H1 (cell line): ENCODE measurements at places on chromosomes 3 and 15. TPM values are rescaled to one million over a fixed set of nuclear protein-coding genes. Genes with fewer than 3 reads are reported as not detected.

PLSCR2 gene
- not detected in 2 replicates for total RNA-seq

DAG1 gene
- 137 and 138 TPM in 2 replicates for total RNA-seq

TCF12 gene
- total RNA-seq, result 90.9 and 101 TPM in 2 replicates

TRA2B gene
- 267 and 274 TPM in 2 replicates for total RNA-seq

FBXO40 gene
- 0.06 TPM in 1 of 2 replicates, not detected in the other for total RNA-seq

ATP13A5 gene
- not detected in 2 replicates for total RNA-seq

C3orf49 gene
- not detected in 2 replicates for total RNA-seq

GHSR gene
- not detected in 2 replicates for total RNA-seq

MYO5A gene
- 24.7 and 27.9 TPM in 2 replicates for total RNA-seq

CCDC71 gene
- 26.7 and 27.6 TPM in 2 replicates for total RNA-seq

GOLGA8T gene
- total RNA-seq, result 1.0 and 1.5 TPM in 2 replicates

DNA sequence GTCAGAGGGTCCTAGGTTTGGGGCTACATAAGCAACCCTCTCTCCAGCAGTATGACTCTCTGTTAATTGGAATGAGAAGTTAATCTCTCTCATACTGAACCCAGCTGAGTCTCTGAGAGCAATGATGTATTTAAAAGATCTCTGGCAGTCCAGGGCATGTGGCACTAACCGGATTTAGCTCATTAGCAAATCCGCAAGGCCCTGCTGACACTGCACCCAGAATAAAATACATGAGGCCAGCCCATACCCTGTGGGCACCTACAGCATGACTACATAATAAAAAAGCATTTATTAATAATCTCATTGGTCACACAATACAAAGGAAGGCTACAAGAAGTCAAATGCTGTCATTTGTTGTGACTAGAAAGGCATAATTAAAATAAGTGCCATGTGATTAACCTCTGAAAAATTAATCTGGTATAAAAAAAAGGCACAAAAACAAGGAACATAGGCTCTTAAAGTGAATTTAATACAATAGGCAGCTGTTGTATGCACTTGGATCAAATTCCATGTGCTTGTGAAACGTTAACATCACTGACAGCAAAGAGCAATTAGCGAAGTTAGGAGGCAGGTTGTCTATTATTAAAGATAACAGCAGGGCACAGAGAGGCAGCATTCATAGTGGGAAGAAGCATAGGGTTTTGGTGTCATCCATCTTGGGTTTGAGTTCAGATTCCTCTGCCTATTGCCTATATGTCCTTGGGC, 381.2 kb downstream of the WDR72 start:
- DNase-seq, result no peak

GRCh38 chr15:25850154-25851111, 12.7 kb downstream of the ATP10A start:
- no peak for DNase-seq

DNA sequence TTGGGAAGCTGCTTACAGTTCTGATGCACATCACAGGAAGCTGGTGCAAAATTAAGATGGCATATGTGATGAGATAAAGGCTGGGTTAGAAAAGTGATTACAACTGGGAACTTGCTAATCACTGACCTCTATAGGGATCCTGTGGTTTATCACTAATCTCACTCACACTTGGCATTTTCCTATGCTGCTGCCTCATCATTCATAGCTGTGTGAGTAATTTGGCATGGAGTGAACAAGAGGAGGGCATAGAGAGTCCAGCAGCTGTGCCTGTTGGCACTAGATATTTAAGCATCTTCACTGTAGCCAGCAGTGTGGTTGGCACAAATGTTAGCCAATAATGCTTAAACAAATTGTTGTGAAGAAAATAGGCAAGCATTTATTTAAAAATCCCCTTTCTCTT, 217.7 kb upstream of the CGNL1 start:
- DNase-seq, result no peak

DNA sequence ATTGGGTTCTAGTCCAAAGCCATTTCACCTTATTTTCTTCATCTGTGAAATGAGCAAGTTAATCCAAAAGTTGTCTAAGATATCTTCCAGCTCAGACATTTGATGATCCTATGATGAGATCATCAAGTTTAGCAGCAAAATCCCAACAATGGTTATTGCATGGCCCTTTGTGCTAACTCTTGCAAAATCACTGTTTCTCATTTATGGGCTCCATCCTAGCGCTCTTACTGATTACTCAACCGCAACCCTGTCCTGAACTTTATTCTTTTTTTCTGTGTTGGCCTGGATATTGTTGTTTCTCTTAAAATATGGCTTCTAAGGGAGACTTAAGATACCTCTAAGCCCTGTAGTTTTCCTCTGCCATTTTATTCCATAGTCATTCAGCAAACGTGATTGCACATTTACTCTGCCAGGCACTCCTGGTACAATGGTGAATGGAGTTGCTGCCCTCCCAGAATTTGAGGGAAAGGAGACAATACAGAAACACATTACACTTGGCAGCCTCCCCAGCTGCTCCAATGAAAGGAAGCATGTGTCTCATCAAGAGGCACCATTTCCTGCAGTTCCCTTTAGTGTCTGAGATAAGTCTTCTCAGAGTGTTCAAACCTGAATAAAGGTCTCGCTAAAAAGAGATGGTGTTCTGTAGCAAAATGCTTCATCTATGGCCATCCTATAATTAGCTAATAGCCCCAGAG, 4.4 kb downstream of the GXYLT2 start:
- DNase-seq, result no peak

- DNase-seq, result no peak
Measured at GRCh38 chr3:155219106-155219505, 74.4 kb downstream of the STRIT1 start.

GRCh38 chr3:107664614-107665013, 141.9 kb downstream of the BBX start:
- no peak for DNase-seq

DNA sequence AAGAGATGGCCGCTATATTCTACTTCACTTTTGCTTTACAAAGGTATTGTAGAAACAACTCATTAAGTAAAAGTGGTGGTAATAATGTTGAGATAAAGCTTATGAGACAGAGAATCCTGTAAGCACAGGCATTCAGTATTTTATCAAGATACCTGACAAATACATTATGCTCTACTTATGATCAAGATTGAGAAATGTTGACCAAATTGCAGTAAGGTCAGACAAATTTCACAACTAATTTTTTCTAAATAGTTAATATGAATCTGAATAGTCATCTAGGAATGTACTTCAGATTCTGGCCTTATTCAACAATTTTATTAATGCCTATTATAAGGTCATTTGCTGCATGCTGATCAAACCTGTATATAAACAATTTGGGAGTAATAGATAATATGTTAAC, 95.1 kb upstream of the MBNL1 start:
- no peak for DNase-seq

DNA sequence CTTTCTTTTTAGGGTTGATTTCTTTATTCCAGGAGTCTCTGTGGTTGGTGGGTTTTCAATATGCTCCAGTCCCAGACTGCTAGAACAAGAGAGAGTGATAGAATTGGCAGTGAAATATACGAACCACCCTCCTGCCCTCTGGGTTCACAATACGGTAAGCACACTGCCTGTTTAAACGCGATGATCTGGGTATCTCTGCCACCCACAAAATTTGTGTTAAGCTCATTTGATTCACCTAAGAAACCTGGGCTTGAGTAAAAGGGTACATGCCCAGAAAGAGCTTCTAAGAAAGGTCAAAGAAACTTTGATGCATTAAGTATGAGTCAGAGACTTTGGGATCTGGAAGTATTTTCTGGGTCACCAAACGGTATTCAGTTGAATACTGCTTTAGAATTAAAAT, 29.8 kb downstream of the OXNAD1 start:
- DNase-seq, result no peak

GRCh38 chr3:14689247-14689980, 14.5 kb downstream of the C3orf20 start:
- DNase-seq, result no peak

DNA sequence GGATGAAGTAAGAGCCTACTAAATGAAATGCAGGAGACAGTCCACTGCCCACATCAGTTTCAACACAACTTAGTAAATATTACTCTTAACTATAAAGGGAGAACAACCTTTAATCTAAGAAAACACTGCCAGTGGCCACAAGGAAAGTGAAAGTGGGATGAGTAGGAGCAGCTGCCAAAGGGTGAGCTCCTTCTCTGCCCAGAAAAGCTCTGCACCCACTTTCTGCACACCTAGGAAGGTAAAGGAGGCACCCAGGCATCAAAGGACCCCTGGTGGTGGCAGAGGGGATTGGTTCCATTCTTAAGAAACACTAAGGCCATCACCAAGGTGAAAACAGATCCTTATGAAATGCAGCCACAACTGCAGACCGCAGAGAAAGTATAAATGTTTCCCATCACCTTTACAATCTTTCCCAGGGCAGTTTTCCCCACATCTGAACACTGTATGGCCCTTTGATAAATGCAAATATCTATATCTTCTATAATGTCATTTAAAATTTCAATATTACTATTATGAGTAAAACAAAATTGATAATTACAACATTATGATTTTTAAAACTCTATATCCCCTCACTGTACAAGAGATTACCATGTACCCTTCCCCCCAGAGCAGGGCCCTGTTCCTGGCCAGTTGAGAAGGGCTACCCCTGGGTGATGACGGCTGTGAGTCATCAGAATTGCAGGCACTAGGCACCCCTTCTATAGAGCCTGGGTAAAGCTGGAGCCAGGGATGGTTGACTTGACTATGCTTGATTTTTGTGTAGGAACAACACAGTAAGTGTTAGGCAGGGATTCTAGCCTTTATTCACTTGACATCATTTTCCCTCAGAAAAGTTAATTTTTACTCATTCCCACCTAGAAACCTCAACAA, 92.0 kb downstream of the SNRK start:
- no peak for DNase-seq

- DNase-seq, result no peak
Measured at GRCh38 chr3:131282379-131282778, 99.2 kb upstream of the NUDT16 start.

DNA sequence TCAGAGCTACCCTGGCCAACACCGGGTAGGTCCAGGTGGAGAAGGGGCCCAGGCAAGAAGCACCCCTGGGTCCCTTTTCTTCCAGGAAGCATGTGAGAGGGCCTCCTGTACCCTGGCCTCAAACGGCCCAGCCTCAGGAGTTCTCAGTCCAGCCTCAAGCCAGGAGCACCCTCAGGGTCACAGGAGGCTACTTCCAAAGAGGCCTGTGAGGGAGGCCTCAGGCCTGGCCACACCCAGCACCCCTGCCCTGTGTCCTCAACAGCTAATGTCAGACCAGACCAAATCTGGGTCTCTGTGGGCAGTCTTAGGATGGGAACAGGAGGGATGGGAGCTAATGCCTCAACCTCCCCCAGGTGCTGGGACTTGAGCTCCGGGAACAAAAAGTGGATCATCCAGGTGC, 23.5 kb downstream of the PTH1R start:
- no peak for DNase-seq

GRCh38 chr15:66931768-66932633, 133.4 kb upstream of the SMAD3 start:
- no peak for DNase-seq

DNA sequence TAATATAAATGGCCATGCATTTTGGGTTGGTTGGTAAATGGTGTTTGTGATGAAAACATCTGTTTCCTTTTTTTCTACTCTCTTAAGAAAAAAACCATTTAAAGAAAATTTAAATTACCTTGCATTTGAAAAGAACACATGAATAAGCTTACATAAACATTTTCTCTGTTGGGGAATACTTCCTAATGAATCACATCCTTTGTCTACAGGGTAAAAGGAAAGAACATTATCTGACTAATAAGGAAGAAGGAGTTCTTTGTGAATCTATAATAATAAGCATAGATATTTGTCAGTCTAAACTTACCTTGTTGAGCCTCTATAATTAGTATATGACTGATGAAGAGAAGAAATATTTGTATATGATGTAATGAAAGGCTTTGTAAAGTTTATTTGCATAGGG, 254.1 kb upstream of the ZNF717 start:
- no peak for DNase-seq

DNA sequence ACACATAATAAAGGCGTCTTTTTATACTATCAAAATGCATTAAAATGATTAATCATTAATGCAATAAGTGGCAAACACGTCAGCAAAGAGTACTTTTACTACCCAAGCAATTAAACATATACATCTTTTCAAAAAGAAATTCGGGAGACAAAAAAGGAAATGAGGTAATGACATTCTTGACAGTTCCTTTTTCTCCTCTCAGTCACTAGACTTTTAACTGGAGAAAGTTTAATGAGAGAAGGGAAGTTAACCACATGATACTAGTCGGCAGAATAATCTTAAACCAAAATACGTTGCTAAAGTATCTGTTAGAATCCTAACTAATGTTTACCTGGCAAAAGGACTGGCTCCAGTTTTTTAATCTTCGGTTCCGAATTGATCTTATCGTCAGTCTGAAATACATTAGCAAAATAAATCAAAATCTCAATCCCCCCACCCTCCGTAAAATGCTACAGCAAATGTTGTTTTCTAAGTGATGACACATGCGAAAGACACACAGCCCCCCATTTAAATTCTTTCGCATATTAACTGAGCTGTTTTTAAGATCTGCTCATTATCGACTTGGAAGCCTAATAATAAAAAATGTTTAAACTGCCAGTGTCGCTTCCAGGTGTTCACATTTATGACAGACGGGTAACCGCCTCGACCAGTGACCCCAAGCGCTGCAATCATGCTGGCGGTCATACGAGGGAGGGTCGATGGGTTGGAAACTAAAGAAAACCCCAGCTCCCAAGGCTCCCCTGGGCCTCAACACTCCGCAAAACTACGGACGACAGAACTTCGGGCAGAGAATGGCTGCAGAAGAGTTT, 778 bp downstream of the MTMR10 start:
- no peak for DNase-seq

GRCh38 chr3:143771939-143772338, 76.3 kb downstream of the SLC9A9 start:
- DNase-seq, result no peak

GRCh38 chr3:19148768-19149091, 420 bp downstream of the KCNH8 start:
- DNase-seq, result no peak
